ENCODE measurements at places on chromosomes 16 and 17.

DNA sequence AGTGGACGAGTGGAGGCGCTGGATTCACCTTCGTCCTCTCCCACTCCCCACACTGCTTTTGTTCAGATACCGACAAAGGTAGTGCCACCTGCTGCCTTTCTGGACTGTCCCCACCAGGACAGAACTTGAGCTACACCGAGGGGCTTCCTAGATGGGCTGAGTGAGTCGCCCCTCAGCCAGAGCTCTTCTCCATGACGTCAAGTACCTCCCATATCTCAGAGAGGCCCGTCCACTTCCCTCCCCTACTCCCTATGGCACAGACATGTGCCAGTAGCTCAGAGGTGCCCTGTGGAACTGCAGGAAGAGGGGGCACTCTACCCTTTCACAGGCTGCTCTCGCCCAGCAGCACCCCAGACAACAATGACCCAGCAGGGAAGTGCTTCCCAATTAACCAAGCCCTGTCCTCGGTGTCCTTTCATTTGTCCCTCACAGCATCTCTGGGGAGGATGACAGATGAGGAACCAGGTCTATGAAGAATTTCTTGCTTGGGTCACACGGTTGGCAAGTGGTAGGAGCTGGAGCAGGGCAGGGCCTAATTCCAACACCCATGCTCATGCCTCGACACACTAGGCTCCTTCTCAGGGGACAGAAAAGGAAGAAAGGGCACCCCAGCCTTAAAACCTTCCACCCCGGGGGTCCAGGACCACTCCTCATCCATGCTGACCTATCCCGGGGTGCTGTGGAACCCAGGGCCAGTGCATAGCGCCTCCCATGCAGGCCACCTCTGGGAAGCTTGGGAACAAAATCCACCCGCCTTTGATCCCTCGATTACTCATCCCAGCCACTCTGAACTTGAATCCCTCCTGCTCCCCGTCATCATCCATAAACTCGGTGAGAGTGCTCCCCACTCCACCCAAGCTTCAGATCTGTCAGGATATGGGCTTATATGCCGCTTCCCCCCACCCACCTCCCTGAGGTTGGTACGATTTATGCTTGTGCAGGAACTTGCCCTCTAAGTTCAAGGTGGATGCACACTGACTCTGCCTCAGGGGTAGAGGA is 51.7 kb downstream of the WNT3 start:
- no peak for DNase-seq

DNA sequence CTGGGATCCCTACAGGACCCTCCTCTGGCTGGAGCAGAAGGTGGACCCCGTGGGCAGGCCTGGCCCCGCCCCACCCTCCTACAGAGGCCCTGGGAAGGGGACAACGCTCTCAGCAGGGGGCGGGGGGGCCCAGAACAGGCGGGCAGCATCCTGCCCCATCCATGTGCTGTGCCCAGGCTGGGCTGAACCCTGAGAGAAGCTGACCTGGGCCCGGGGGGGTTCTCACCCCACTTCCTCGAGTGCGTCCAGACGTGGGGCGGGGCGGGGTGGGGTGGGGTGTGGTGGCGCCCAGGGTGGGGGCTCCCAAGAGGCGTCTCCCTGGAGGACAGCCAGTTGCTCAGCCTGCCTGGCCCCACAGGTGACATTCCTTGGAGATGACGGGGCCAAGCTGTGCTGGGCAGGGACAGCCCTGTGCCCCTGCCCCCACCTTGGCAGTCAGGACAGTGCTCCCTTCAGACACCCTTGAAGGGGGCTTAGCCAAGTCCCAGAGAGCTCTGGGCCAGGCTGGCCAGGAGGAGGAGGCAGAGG is 390 bp upstream of the UNC13D start:
- no peak for DNase-seq

GRCh38 chr17:57201481-57201880 is 54.8 kb upstream of the MSI2 start:
- no peak for DNase-seq

GRCh38 chr17:2083613-2084035 is 28.7 kb downstream of the HIC1 start:
- DNase-seq, result no peak

- no peak for DNase-seq
Measured at GRCh38 chr17:6082335-6082734, 12.2 kb downstream of the WSCD1 start.

GRCh38 chr16:12294471-12294870 is 317.9 kb downstream of the SNX29 start:
- no peak for DNase-seq
